ENCODE measurements at places on chromosomes 12 and 14.

- DNase-seq = no peak
Observed at GRCh38 chr12:93154753-93155480, 222.8 kb upstream of the NUDT4 start.

GRCh38 chr12:10364815-10365622 lies 24.8 kb downstream of the KLRK1 start:
- DNase-seq = no peak

DNA sequence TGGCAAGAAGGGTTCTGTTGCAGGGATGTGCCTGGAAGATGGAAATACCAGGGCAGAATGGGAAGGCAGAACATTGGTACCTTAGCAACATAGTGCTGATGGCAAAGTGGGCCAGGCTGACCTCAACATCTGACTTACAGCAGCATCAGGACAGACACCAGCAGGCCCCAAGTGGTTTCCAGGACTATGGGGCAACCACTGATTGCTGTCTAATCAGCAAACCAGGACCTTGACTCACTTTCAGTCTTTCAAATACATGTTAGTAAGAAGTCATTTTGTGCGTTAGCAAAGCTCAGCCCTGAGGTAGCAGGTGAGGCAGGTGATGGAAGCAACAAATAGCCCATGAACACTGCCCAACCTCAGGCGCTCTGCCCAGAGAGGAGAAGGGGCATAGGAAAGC lies 4.7 kb upstream of the SPTSSA start:
- no peak for DNase-seq

DNA sequence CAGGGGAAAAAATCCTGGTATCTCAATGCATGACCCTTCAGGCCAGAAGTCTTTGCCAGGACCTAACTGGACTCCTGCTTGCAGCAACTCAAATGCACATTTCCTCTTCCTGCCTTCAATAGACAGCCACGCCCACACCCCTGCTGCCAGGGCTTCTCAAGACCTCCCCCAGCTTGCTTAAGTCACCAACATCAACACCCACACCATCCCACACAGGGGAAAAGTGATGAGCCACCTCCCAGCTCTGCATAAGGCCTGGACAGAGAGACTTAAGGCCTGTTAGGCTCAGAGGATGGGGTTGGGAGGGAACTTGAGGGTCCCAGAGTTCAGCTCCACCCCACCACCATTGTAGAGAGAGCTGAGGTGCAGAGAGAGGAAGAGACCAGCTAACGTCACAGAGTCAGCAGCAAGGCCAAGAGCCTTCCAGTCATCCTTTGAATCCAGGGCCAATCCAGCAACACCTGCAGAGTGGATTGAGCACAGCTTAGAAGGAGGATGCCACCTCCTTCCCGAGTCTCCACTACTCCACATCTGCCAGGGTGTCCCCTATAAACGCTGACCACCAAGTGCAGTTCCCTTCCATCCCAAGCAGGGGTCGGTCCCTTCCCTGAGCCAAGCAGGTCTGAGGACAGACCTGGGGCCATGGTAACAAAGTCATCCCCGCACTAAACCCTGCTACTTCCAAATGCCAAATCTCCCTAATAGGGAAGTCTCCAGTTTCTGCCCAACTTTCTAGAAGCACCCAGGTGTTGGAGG lies 50.0 kb downstream of the KDM2B start:
- no peak for DNase-seq

- DNase-seq = no peak
Observed at GRCh38 chr12:18979401-18980126, 150.0 kb upstream of the PLEKHA5 start.

DNA sequence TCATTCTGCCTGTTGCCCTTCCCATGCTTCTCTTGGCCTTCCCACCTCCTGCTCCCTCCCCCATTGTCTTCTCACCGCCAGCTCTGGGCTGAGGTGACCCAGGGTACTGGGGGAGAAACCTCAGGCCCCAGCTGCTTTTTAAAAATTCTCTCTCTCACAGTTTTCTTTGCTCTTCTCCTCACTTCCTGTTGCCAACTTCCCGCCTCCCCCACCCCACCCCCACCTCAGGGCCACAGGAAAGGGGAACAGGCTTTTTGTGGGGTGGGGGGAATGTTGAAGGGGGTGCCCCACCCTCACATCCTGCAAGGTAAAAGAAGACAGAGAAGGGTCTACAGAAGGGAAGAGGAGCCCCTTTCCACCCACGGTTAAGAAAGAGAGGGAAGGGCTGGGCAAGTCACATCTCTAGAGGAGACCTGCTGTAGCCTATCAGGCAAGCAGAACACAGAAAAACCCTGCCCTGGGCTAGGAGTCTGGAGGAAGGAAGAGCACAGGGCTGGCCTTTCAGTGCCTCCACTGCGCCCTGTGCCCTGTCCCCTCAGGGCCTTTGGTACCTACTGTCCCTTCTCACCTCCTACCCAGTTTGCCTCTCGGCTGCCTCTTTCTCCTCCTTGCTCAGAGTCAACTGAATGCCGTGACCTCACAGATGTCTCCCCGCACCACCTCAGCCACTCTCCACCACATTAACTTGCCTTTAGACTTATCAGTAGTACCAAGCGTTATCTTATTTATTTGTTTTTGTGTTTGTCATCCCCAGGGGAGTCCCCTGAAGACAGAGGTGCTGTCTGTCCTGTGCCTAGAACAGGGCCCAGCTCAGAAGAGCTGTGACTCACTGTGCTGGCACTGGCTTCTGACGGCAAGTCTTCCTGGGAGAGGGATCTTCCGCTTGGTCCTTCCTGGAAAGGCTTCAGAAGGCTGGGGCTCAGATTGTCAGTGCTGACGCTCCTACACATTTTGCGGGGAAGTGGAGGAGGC lies 1.7 kb downstream of the ARHGAP9 start:
- DNase-seq = no peak

DNA sequence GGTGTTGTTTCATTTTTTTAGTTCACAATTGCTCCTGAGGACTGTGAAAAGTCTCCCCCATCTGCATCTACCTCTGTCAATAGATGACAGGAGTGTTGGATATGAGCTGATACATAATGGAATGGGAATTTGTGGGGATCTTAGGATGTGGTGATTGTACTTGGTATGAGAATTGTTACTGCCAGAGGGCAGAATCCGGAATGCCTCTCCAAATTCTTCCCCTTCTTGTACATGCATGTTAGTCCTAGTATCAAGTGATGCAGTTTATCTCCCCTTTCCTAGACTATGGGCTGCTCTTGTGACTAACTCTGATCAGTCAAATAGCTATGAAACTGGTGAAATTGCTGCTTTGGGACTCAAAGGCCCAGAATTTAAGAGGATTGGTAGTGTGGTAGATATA lies 24.8 kb upstream of the NOVA1 start:
- no peak for DNase-seq

DNA sequence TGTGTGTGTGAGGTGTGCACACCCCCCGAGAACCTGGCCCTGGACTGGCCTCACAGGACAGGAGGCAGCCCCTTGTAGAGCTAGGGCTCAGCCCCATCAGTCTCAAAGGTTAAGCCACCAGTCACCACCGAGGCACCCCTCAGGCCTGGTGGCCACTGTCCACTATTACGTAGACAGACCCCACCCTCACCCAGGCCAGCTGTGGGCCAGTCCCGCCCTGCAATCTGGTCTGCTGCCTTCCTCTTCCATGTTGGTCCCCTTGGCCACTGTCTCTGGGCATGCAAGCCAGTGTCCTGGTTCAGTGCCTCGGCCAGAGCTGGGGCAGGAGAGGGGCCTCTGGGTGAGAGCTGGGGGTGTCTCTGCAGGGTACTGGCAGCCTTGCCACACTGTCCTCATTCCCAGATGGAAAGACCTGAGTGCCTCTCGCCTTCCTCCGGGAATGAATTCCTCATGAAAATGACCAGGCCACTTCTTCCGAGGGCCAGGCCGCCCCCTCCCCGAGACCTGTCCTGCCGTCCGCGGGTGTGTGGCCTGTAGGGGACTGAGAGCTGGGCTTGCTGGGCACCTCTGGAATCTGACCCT lies 897 bp upstream of the TEX22 start:
- DNase-seq = no peak

- DNase-seq = no peak
Observed at GRCh38 chr14:33315721-33316120, 377.0 kb downstream of the NPAS3 start.

- DNase-seq = no peak
Observed at GRCh38 chr14:88208858-88209257, 114.2 kb downstream of the KCNK10 start.

Data from dorsolateral prefrontal cortex (tissue), 122 donors.